NCI-H1048 (cell line): ENCODE measurements at places on chromosomes 13 and 19.

GRCh38 chr13:75353781-75354193, 128.2 kb downstream of the TBC1D4 start:
- DNase-seq: no peak

- no peak for DNase-seq
These were observed 20.3 kb upstream of the TMTC4 start for GRCh38 chr13:100694722-100695508.

GRCh38 chr19:8566855-8567254, 10.4 kb downstream of the MYO1F start:
- no peak for DNase-seq

- DNase-seq: no peak
These were observed 346.6 kb downstream of the IRS2 start for GRCh38 chr13:109439813-109440212.

DNA sequence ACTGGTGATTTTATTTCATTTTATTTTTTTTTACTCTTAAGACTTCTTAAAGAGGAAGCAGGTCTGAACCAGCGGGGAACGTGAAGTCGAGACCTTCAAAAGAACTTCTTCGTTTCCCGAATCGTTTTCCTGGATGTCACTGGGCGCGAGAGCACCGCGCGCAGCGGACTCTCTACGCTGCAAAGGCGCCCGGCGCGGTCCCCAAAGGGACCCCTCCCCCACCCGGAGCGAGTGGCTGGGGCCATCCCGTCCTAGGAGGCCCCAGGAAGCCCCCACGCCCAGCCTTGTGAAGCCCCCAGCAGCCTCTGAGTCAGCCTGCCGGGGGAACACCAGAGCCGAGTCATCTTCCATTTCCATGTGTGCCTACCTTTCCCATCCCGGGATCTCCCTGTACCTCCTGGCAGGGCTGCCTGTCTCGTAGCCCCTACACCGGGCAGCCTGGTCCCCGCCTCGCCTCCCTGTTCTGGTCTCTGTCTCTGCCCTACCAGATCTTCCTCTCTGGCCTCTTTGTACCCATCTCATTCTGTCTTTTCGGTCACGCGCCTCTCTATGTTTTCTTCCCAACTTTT, 608 bp downstream of the CD70 start:
- DNase-seq: no peak

DNA sequence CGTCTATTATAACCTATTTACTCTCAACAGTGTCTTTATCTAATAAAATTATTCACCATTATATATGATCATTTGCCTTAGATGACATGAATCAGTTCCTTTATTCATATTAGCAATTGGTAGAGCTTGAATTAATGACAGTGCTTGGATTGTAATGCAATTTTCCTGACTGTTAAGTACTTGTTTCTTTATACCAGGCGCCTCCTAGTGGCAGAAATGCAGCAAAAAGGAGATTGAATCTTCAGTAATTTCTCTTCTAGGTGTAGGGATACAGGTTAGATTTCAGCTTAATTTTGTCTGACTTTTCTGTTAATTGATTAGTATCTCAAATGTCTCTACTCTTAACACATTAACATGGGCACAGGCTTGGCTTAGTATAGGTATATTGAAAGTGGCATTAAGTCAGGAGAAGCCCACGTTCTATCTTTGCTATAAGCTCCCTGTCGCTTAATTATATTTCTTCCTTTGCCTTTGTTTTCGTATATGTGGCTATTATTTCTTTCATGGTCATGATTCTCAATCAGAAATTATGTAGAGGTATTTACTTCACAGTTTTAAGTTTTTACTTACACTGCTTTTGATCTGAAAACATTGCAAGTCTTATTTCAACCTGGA, 9.1 kb upstream of the LHFPL6 start:
- DNase-seq: peak; percentile 0

DNA sequence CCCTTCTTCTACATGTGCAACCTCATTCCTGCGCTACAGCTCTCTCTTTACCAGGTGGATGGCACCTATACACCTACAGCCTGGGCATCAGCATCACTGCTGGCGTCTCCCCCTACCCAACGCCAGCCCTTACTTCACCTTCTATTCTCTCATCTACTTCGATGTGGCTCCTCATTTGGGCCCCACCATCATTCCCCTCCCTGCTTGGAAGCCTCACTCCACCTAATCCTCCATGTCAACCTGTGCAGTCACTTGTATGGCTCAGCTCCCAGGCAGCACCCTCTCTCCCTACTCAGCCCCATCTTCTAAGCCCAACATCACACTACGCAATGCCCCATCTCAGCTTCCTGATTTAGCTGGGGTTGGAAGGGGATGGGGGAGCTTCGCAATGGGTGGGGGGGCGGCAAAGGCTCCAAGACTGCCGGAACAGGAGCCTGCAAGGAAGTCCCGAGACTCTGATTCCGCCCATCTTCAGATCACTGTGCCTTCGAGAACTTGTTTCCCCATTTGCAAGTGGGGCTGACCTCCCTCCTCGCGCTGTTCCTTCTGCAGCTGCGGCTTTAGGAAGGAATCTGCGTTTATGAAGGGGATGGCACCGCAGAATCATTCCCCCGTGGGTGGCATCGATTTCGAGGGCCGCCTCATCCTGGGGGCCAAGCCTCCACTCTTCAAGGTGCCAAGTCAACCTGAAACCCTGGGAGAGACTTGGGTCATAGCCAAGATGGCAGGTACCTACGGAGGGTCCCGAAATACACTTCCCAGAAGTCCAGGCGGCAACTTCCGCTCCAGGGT, 913 bp downstream of the MZF1 start:
- no peak for DNase-seq

- no peak for DNase-seq
These were observed 60.1 kb upstream of the MYCBP2 start for GRCh38 chr13:77386880-77387606.

DNA sequence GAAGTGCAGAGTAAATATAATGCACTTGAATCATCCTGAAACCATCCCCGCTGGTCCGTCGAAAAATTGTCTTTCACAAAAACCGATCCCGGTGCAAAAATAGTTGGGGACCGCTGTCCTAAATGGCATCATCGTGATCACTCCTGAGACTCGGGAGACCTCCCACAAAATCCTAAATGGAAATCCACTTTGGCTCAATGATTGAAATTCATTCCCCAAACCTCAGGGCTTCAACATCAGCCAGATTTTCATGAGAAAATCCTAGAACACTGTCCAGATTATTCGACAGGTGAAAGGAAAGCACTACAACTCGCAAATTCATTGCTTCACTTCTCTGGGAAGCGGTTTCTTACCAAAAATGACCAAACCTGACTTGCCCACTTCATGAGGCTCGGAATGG, 335.3 kb upstream of the ZNF507 start:
- DNase-seq: no peak

GRCh38 chr19:13932911-13933393, 5.3 kb downstream of the PODNL1 start:
- no peak for DNase-seq

GRCh38 chr19:5115771-5116202, 146.9 kb downstream of the KDM4B start:
- DNase-seq: no peak

- DNase-seq: no peak
These were observed 773.2 kb upstream of the SLC10A2 start for GRCh38 chr13:103839460-103839859.

- no peak for DNase-seq
These were observed 19.2 kb upstream of the LPAR6 start for GRCh38 chr13:48431987-48432615.

DNA sequence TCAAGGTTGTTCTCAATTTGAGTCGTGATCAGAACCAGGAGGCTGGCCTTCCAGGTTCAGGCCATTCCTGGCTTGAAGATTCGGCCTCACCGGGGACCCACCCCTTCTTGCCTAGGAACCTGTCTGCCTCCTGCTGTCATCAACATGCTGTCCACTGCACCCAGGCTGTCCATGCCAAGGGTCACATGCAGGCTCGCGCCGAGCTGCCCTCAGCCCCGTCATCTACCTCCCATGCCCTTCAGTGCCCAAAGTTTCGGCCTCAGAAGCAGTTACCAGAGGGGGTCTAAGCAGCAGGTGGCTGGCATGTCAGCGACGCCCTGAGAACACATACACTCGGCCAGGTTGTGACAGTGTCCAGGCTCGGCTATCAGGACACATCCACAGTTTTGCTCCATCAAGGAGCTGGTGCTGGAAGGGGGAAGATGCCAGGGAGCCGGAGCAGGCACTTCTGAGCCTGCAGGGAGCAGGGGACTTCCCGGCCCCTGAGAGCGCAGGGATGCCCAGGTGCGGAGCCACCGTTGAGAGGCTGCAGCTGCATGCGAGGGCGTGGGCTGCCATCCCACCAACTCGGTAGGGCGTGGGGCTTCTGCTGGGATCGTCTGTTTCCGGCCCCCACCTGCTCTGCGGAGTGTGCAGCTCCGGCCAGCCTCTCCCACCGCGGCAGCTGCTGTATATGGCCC, 590.9 kb upstream of the SLITRK5 start:
- DNase-seq: no peak

DNA sequence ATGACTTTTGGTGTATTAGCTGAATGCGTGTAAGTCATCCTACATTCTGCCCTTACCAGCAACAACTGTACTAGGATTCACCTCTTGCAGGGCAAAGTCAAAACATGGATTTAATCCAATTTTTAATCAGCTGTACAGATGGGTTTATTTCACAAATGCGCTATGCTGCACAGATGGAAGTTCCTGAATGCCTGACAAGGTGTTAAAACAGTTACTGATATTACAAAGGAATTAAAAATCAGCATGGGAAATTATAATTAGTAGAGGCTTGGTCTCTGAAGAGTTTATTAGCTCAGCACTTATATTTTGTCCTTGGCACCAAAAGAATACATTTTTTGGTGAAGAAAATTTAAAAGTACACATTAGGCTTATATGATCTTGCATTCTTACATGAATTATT, 448.9 kb downstream of the PCDH9 start:
- DNase-seq: no peak

DNA sequence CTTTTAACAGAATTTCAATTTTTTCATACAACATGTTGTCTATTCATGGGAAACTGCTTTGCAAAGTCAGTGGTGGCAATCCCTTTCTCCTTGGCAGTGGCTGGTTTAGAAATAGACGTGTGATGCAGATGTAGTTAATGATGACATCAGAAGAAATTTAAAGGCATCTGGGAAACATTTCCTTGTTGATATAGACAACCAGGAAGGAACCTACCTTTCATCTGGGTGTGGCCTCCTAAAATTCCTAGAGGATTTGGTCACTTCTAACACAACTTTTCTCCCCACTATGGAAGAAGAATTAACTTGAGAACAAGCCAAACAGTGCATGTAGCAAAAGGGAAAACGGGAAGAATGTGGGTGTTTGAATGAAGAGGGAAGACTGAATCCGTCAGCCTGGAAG, 102.8 kb downstream of the EFNB2 start:
- no peak for DNase-seq

DNA sequence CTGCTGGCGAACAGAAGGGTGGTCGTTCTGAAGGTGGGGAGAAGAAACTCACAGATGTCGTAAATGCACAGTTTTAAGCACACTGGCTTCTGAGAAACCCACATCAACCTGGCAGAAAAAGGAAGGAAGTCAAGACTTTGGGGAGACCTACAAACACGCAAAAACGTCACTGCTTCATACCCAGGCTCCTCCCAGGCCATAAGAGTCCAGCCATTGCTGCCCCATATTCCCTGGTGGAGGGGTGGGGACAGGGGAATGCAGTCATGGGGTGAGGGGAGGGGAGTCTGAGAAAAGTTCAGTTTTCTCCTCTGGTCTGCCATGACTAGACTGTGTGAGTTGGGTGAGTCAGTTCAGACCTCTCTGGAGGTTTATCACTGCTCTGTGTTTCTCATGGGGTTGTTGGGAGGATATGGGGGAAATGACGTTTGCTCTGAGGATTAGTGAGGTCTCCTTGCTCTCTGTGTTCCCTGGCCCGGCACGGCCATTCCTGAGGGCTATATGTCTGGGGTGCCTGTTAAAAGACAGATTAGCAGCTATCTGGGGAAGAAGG, 139.0 kb downstream of the FLT1 start:
- DNase-seq: no peak

DNA sequence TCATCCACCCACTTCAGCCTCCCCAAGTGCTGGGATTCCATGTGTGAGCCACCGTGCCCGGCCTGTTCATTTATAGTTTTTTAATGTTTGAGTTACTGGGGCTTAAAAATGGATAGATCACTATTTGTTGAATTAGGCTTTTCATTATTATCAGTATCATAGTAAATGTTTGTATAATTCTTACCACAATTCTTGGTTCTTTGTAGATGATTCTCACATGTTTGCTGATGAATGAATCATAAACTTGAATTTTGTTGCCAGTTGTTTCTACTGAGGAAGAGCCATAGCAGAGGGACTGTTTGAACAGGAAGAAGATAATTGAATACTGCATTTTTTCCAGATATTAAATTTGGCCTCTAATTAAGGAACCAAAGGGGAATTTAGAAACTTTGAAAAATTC, 2.6 kb upstream of the LPAR6 start:
- DNase-seq: no peak

- no peak for DNase-seq
These were observed 2139.9 kb downstream of the PCDH9 start for GRCh38 chr13:65090186-65090585.

GRCh38 chr13:31227063-31227462, 27.3 kb downstream of the B3GLCT start:
- no peak for DNase-seq

DNA sequence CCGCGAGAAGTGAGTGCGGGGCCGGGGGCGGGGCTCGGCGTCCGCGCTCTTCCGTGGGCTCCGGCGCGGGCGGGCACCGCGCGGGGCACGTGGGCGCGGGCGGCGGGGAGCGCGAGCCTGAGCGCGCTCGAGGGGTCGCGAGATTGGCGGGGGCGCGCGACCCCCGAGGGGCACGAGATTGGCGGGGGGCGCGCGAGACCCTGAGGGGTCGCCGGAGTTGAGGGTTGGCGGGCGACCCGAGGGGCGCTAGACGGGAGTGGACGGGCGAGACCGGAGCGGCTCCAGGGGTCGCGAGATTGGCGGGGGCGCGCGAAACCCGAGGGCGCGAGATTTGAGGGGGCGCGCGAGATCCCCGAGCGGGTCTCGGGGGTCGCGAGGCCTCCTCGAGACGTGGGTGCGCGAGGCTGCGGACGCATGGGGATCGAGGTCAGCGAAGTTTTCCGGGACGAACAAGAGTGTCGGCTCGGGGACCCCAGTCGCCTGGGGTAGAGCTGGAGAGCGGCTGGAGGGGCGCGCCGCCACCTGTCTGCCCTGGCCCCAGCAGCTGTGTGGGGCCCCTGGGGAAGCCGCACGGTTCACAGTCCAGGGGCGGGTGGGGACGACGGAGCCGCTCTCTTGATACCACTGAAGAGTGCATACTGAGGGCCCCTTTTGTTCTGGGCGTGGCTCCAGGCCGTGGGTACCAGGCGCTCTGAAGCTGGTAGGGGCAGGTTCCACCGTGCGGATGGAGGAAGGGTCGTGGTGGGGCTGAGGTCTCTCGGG, 682 bp downstream of the SSBP4 start:
- no peak for DNase-seq
